ENCODE measurements at places on chromosomes 6 and 20.

GRCh38 chr6:136920671-136921380 is 1.3 kb upstream of the SLC35D3 start:
- no peak for DNase-seq

- DNase-seq = no peak
Measured at GRCh38 chr6:119182216-119182803, 103.8 kb upstream of the FAM184A start.

DNA sequence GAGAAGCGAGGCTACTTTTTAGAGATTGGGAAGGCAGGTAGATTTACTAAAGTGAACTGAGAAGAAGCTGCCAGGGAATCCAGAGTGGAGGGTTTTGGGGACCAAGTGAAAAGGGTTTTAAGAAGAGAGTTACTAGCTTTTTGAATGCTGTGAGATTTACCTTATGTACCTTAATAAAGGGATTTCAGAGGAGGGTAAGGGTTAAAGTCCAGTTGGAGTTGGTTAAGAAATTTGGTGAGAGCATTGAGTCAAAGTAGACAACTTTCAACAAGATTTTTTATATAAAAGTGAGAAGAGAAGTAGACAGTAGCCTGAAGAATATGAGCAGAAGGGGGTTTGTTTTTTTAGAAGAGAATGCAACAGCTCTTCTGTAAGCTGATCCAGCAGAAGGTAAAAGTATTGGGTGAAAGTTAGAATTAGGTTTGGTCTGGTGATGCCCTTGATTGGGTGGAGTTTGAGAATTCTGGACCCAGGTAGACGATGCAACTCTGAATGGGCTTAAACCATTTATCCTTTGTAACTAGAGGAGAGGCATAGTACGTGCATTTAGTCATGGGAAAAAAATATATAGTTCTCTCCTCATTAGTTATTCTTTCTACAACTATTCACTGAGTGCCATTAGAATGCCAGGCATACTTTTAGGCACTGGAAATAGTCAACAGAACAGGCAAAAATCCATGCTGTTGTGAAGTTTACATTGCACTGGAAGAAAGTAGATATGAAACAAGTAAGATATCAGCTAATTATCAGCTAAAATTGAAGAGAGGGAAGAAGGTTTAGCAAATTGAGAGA is 44.8 kb downstream of the ATRN start:
- DNase-seq = no peak

- DNase-seq = no peak
Measured at GRCh38 chr20:12395353-12395752, 477.7 kb downstream of the BTBD3 start.

GRCh38 chr20:21529863-21530262 is 16.0 kb upstream of the NKX2-2 start:
- no peak for DNase-seq

- DNase-seq = no peak
Measured at GRCh38 chr6:113315165-113315564, 542.0 kb upstream of the MARCKS start.

DNA sequence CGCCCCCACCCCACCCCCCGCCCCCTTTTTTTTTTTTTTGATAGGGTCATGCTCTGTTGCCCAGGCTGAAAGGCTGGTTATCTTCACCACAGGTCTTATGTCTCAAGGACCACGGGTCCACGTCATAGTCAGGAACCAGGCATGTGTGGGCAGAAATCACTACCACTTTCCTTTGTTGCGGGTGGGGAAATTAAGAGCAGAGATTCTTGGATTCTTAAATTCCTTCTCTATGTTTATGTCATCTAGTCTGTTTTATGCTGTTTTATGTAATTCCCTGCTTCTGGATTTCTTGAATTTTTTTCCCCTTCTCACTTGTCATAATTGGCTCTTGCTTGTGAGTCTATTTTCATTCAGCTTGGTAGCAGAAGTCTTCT is 25.8 kb upstream of the PLCG1 start:
- no peak for DNase-seq

DNA sequence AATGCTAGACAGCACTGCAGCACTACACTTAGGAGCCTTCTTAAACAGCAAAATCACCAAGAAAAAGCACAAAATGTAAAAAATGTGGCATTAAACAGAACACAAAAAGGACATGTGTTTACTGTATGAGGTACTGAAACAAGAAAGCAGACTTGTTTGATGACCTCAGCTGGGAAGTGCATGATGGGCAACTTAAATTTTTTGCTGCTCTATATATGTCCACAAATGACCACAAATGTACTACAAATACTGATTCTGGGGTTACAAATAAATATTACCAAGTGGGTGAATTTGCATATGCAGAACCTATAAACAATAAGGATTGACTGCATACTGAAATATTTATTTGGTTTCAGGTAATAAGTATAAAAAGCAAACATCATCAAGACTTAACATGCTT is 13.1 kb downstream of the RAB23 start:
- DNase-seq = no peak

DNA sequence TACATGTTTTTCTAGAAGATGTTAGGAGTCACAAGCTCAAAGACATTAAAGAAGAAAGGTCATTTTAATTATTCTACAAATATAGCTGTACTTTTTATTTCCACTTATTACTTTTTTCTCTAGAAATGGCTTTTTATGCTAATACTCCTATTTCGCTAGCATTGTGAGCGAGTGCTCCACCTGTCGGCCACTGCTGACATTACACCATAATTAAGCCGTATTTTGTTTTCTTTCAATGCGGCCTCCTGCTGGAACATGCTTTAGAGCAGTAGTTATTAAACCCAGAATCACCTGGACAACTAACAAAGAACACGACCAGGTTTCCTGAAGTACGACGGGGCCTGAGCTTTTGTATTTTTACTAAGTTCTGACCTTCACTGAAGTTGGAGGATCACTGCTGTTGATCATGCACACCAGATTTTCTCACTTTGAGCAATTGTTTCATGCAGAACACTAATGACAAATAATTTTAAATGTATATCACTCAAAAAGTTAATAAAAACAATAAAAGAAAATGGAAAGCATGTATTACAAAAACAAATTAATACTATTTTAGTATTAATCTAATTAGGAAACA is 74.1 kb upstream of the PAK5 start:
- no peak for DNase-seq

DNA sequence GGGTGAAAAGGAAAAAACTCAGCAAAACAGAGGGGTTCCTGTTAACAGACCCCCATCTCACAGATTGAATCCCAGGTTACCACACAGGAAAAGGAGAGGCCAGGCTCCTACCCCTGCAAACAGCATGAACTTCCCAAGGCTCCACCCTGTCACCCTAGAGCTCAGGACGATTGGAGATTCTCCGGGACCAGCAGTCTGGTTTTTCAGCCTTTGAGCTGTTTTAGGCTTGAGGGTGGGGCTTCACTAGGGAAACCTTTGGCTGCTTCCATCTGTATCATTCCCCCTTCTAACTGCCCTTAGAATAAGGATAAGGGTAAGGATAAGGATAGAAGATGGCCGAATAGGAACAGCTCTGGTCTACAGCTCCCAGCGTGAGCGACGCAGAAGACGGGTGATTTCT is 16.0 kb downstream of the C6orf58 start:
- DNase-seq = no peak

GRCh38 chr6:54018722-54019121 is 92.5 kb upstream of the MLIP start:
- DNase-seq = no peak

DNA sequence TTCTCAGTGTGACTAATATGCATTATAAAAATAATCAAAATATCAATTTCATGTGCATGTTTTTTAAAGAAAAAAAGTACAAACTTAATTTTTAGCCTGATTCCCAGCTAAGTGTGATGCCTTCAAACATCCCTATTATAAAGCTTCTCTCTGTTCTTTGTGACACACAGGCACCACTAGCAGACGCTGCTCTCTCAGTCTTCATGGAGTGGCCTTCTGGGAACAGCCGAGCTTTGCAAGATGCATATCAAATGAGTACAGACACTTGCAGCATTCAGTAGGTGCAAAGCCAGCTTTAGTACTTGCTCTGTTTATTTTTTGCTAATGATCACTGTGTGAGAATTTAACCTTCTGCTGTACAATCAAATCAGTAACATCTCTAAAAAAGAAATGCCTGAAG is 340.0 kb downstream of the ADGRB3 start:
- no peak for DNase-seq

- DNase-seq = no peak
Measured at GRCh38 chr20:43827940-43828562, 86.6 kb upstream of the TOX2 start.

GRCh38 chr6:79802657-79803300 is 144.6 kb downstream of the ELOVL4 start:
- no peak for DNase-seq

DNA sequence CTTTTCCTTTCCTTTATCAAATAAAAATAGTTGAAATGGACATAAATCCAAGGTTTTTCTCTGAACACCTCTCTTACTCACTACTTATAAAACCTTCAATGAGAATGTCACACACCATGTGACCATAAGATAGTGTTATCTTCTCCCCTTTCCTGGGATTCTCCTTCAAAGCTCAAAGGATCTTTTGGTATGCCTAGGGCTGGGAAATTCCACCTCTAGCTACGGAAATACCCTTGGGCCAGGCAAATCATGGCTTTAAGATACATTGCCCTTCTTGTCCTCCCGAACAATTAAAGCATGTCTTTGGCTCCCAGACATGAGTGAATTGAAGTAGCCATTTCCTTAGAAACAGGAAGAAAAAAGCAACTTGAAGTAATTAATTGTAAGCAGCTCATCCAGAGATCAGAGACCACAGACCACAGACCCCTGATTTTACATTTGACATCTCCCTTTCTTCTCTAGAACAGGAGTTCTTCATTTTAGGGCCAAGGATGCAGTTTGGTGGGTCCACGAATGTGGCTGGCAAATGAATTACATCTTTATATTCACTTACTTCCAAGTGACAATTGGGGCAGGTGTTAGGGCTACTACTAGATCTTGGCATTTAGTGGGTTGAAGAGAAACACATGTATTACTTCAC is 4.1 kb downstream of the PLCB4 start:
- no peak for DNase-seq

GRCh38 chr20:32667027-32667426 is 6.7 kb downstream of the C20orf203 start:
- no peak for DNase-seq

- no peak for DNase-seq
Measured at GRCh38 chr6:40022867-40023266, 88.6 kb upstream of the MOCS1 start.

- DNase-seq = no peak
Measured at GRCh38 chr6:72856801-72857200, 234.9 kb downstream of the KCNQ5 start.

DNA sequence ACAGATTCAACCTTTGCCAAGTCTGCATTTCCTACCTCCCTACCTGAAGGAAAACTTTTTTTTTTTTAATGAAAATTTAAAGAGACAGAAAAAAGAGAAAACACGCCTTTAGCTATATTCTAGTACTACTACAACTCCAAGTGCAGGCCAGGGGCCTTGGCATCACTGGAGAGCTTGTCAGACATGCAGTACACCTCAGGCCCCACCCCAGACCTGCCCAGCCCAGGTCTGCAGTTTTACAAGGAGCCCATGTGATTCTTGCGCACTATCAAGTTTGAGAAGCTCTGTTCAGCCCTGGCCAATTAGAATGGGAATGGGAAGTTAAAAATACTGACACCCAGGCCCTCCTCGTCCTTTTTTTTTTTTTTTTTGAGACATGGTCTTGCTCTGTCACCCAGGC is 85.0 kb downstream of the NFATC2 start:
- no peak for DNase-seq

GRCh38 chr20:46939031-46939965 is 44.7 kb downstream of the EYA2 start:
- DNase-seq = no peak

GRCh38 chr6:107083047-107083768 is 32.1 kb downstream of the BEND3 start:
- peak; percentile 33 for DNase-seq

DNA sequence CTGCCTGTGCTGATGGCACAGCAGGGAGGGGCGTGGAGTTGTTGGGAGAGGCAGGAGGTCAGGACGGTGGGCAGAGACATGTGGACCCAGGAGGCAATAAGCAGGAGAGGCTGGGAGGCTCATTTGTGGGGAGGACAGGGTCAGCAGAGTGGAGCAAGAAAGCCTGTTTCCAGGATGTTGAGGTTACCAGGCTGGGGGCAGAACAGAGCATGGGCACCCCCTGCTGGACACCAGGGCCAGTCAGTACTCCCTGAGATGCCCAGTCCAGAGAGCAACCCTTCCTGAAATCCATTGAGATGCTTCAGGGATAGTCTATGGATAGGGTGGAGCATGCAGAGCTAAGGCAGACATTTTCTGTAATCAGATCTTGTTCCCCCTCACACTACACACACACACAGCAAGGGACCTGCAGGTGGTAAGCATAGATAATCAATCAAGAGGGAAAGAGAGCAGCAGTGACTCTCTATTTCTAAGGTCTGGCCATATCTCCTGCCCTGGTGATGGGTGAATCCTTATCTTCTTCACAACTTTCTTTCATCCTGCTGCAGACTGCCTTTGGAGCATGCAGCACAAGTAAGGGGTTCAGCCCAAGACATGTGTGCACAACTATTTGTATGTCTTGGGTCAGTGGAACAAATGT is 41.7 kb downstream of the MOCS1 start:
- no peak for DNase-seq

GRCh38 chr20:38120625-38120988 is 44.5 kb downstream of the TGM2 start:
- no peak for DNase-seq

Measured in T-helper 2 cell treated with Interferon-gamma antibody and Interleukin-4, amounts not matched to agents 5 μg/mL and 100 μg/mL, for 36 hours (primary cell).